Activated CD4-positive, alpha-beta T cell treated with anti-CD3 and anti-CD28 coated beads, Interleukin-2, amount 50 U/mL, for 16 hours (primary cell): ENCODE measurements at places on chromosomes 6 and 20.

GRCh38 chr6:140434761-140435160 lies 1060.3 kb upstream of the CITED2 start:
- no peak for DNase-seq

DNA sequence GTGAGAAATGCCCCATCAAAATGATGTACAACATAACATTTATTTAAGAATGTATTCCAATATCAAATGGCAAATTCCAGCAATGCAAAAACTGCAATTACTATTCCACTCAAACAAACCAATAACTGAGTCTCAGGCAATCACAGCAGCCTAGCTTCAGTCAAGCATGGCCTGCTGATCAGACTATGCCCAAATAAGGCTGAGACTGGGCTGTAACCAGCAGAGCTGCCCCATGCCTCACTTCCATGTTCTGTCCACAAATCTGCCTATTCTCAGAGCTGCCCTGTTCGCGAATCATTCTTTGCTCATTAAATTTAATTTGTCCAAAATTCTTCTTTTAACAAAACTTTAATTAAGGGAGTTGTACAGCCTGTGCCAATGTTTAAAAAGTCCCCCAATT lies 155.4 kb downstream of the FNDC1 start:
- no peak for DNase-seq

GRCh38 chr6:28497306-28497705 lies 18.3 kb downstream of the GPX6 start:
- DNase-seq, result no peak

DNA sequence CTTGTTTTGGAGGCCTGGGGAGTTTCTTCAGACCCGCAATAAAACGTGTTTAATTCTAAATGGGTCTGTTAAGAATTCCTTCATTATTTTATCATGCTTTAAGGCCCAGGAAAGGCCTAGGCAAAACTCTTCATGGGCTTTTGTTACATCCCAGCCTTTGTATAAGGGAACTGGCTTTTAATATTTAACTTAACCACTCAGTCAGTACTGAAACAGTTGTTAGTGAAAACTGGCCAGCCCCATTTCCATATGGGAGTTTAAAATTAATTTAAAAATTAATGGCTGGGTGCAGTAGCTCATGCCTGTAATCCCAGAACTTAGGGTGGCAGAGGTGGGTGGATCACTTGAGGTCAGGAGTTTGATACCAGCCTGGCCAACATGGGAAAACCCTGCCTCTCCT lies 213.2 kb upstream of the FKBP1C start:
- no peak for DNase-seq

DNA sequence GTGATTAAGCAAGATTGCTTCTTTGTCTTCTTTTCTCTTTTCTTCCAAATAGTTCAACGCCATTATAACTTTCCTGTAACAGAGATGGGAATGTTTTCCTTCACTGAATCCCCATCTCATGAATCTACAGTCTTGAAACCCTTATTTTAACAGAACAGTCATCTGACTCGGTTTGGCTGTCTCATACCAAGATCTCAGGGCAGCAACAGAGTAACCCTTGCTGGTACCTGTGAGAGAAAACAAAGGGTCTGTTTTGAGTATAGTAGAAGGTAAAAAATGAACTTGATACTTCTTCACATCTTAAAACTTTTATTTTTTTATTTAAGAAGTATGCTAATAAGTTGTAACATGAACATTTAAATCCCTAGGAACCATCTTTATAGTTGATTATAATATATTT lies 19.6 kb upstream of the DSE start:
- no peak for DNase-seq

- DNase-seq, result no peak
Measured at GRCh38 chr20:38130687-38131587, 34.1 kb downstream of the TGM2 start.

- no peak for DNase-seq
Measured at GRCh38 chr6:35719830-35720733, 16.8 kb upstream of the ARMC12 start.

- DNase-seq, result peak; percentile 25
Measured at GRCh38 chr6:105483492-105483891, 80.6 kb upstream of the PREP start.

DNA sequence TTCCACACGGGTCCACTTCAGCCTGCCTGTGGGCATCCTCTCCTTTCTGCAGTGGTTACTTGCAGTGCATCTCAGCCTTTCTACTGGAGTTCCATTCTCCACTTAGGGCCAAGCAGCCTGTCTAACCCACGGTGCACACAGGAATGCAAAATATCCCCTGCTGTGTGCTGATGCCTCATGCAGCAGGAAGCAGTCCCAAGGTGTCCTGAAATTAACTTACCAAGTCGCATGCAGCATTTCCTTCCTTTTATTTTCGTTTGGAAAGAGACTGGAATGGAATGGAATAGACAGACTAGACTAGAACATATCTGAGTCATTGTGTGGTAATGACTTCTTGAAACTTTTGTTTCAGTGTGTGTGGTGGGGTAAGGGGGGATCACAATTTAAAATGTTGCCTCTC lies 25.9 kb upstream of the FOXQ1 start:
- DNase-seq, result no peak

DNA sequence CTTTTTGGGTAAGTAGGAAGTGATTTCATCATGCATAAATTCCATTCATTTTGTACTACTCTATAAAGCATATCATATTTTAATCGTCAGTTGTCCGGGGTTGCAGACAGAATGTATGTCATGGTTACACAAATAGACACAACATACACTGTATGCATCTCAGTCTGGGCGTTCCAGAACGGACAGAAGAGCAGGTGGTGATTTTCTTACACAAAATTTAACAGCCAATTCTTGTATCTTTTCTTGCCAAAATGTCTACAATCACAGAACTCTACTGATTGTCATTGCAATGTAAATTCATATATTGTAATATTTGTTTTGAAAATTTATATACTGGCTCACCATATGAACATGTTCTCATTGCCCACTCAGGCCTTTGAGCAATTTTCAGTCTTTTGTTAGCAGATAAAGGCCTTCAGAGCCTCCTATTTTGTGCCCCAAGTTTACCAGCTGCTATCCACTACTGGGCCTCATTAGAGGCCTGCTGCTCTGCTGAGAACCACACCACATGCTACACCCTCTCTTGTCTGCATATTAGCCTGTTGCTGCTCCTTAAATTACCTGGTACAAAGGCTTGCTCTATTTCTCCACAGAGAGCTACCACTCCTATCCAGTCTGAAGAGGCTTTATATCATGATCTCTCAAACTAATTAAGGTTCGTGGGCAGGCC lies 61.5 kb downstream of the PRDM13 start:
- DNase-seq, result no peak

DNA sequence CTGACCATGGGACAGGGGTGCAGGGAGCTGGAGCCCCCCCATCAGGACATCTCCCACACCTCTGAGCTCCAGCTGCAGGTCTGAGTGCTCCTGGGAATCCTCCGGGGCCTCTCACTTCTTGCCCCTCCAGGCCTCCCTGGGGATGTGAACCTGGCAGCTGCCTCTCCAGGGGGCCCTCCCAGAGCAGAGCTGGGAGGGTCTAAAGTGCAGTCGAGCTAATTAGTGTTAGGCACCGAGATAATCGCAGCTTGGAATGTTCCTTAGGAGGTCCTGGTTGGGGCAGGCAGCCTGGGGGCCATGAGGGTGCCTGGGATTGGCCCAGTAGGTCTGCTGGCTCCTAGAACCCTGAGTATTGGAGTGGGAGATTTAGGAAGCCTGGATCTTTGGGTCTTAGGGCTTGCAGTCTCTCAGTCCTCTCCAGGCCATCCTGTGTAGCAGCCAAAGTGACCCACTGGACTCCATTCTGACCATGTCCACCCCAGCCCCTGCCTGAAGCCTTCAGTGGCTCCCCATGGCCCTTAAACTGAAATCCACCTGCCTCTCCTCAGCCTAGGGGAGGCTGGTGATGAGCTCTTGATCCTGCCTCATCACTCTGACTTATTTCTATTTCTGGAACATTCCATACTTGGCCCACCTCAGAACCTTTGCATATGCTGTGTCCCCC lies 26.0 kb downstream of the CEBPB start:
- DNase-seq, result no peak

- no peak for DNase-seq
Measured at GRCh38 chr6:53532942-53533341, 12.0 kb downstream of the GCLC start.
